CD4-positive, alpha-beta T cell treated with Interleukin-2 at 100 ng/mL for 4 hours (primary cell): ENCODE measurements at places on chromosomes 2 and 18.

DNA sequence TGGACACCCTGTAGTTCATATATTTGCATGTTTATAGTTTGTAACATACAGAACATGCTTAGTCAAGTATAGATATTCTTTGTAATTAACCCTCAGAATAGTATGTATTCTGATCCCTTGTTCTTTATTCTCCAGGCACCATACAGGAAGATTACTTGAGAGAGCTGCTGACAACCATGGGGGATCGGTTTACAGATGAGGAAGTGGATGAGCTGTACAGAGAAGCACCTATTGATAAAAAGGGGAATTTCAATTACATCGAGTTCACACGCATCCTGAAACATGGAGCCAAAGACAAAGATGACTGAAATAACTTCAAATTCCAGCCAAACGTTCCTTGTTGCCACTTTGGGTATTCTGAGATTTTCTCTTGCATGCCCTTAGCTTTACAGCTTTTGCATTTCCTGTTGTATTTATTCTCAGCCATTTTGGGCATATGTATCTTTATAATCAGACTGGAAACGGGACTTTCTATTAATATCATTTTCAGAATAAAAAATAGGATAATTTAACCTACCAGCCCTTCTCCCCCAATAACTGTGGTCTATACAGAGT lies 6.2 kb upstream of the MYL12B start:
- DNase-seq: no peak

- no peak for DNase-seq
Observed at GRCh38 chr18:6785001-6785400, 55.5 kb downstream of the ARHGAP28 start.

DNA sequence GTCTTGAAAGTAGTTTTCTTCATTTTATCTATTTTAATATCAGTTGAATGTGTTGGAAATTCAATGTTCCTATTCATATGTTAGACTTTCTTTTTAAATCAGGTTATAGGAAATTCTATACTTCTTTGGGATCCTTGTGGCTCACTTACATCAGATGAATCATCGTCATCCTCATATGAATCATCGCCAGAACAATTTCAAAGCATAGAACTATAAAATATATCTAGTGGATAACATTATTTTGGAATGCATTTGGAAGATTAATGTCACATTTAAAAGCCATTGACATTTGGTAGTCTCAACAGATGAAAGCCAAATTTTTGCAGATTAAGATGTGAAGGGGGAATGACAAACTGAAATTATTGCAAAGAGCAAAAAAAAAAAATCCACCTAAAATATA lies 94.1 kb downstream of the FAM161A start:
- no peak for DNase-seq

DNA sequence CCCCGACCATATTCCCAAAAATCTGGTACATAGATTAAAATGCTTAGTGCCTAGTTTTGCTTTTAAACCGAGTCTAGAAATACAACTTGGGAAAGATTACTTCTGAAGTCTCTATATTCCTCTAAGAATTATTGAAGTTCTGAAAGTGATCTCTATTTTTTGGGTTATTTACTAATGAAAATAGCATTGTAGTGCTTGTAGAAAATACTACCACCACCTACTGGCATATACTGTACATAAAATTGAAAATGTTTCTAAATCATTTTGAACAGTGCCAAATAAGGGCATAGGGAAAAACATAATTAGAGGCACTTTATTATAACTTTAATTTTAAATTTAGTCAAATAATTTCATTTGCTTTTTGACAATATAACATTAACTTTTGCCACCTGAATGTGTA lies 1399.6 kb upstream of the ZEB2 start:
- DNase-seq: no peak
